ENCODE measurements at places on chromosomes 4 and X.

DNA sequence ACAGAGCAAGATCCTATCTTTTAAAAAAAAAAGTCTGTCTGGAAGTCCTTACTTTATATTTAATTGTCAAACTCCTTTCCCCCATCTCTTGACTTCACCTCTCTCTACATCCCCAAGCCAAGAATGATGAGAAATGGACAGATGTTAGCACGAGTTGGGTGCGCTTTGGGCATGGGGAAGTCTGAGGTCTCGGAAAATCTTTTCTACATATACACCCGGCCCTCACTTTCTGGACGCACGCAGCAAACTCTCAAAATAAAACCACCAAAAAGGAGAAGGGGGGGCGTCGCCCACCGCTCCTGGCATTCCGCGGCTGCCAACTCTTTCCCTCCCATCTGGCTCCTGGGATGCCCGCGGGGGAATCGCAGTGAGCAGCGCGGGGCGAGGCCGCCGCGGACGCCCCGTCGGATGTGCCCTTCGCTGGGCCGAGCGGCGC, 756 bp downstream of the IGFBP7 start:
- no peak for DNase-seq

DNA sequence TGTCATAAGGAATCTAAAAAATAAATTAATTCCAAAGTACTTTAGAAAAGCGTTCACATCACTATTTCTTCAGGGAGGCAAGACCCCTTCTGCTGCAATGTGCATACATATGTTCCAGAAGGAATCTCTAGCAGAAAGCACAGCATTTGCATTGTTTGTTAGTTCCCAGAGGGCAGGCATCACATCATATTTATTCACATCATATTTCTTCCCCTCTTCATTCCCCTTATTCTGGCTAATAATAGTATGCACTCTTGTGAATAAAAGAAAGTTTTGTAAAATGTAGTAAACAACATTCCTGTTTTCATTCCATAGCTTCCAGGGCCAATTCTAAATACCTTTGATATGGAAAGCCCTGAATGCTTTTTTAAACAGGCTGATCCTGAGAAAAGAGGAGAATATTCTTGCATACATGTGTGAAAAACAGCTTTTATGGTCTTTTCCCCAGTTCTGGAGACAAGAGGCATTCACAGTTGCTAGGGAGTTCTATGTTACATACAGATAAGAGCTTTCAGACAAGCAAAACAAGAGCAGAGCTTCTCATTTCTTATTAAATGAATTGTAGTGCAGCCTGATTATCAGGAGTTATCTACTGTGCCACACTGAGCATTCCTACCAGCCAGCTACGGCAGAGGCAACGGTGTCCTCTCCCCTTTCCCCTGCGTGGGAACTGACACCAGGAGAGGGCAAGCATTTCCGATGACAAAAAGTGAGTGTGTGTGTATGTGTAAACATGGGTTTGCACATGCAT, 15.2 kb downstream of the GATB start:
- peak; percentile 49 for DNase-seq

DNA sequence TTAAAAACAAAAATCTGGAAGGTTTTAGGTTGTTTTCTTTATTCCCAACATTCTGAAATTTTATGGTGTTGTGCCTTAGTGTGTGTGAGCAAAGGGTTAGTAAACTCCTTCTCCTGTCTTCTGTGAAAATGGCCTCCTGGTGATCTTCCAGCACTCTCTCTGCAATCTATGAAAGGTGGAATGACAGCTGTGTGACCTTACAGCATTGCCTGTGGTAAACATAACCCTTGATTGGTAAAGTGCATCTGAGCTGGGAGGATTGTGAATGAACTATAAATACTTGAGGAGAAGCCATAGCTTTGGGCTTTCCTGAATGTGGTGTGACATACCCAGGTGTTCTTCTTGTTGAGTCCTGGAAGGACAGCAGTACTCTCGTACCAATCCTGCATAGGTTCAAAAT, 10.0 kb downstream of the ART3 start:
- no peak for DNase-seq

DNA sequence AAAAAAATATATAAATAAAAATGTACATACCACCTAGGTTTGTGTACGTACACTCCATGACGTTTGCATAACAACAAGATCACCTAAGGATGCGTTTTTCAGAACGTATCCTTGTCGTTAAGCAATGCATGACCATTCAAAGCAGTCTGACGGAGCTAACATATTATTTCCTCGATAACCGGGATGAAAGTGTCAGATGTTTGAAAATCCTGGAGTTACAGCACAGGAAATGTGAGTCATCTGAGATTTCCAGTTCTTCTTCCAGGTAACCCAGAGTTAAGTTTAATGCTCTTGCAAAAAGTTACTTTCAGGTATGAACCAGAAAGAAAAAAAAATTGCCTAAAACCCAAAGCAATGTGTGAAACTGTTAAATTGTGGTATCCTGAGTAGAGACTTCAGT, 107.9 kb downstream of the LDB2 start:
- no peak for DNase-seq

GRCh38 chr4:153822316-153822715, 33.4 kb upstream of the SFRP2 start:
- DNase-seq = peak; percentile 64

DNA sequence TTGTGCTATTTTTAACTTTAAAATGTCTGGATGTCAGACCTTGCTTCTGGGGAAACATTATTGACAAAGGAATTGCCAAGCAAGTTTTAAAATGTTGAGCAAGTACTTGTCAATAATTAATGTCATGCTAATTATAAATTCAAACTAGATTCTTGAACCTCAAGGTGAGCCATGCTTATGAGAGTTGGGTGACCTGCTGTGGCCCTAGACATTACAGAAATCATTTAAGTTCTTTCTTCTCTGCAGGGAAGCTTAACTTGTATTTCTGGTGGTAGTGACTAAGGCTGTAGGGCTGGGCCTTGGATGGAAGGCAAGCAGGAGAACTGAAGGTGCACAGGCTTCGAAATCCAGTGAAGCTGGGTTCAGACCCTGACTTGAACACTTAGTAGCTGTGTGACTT, 14.8 kb upstream of the UCHL1 start:
- DNase-seq = no peak

DNA sequence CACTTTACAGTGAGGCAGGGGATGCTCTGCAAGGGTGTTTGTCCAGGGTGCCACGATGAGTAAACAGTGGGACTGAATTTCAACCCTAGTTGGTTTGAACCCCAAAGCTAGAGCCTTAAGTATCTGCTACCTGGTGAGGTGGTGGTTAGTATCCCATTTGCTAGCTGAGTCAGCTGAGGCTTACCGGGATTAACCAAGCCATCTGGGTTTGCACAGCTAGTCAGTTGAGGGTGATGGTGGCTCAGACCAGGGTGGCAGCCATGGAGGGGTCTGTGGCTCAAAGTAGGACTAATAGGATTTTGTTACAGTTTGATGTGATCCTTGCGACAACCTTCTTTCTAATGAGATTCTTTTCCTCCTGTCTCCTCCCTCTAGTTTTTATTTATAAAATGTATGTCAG, 1.9 kb downstream of the EVC start:
- no peak for DNase-seq
